Pons (tissue), 1 donor: ENCODE measurements at places on chromosomes 16 and 17.

- no peak for DNase-seq
Measured at GRCh38 chr17:57385975-57386374, 129.7 kb downstream of the MSI2 start.

- DNase-seq, result no peak
Measured at GRCh38 chr16:51200793-51201192, 49.7 kb upstream of the SALL1 start.

DNA sequence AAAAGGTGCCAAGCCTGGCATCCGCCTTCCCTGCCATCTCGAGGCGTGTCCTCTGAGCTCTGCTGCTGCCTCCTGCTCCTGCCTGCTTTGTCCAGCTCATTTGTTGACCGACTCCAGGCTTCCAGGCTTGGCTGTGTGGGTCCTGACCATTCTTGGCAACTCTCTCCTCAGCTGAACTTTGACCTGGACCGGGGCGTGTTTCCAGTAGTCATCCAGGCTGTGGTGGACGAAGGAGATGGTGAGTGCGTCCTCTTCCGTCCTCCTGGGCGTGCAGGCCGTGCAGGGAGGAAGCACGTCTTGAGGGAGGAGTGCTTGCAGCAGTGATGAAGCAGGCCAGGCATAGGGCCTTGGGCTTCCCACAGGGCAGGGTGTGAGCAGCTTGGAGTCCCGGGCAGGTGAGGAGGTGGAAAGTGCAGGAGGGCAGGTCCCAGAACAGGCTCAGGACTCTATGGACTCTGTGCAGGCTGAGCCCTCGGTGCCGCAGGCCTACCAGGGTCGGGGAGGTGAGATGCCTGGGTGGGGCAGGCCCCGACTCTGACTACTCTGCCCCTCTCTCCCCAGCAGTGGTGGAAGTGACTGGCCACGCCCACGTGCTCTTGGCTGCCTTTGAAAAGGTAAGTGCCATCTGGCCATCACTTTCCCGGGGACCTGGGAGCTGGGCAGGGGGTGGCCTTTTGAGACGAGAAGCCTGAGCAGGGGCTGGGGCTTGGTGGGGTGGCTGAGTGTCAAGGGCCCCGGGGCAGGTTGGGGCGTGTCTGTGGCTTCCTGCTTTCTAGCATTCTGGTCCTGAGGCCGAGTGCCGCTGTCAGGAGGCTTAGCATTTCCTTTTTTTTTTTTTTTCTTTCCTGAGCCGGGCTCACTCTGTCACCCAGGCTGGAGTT is 28.6 kb upstream of the NUDT16L1 start:
- DNase-seq, result no peak

- DNase-seq, result no peak
Measured at GRCh38 chr16:53717577-53717976, 13.6 kb downstream of the FTO start.

GRCh38 chr17:81128774-81129173 is 36.5 kb upstream of the PVALEF start:
- peak; percentile 95 for DNase-seq

- no peak for DNase-seq
Measured at GRCh38 chr16:30997725-30998711, 12.4 kb downstream of the STX1B start.

DNA sequence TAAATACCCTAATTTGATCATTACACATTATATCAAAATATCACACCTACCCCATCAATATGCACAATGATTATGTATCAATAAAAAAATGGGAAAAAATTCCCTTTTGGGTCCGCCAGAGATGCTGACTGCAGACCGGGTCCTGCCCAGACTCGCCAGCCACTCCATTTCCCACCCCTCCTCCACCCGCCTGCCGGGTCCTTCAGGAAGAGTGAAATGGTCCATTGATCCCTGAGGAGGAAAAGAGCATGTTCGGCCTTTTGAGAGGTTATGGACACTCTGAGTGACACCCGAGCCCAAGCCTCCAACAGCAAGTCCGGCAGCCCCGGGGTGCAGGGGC is 123.9 kb upstream of the ZFHX3 start:
- no peak for DNase-seq

- DNase-seq, result no peak
Measured at GRCh38 chr16:53041320-53042051, 11.2 kb downstream of the CHD9NB start.

DNA sequence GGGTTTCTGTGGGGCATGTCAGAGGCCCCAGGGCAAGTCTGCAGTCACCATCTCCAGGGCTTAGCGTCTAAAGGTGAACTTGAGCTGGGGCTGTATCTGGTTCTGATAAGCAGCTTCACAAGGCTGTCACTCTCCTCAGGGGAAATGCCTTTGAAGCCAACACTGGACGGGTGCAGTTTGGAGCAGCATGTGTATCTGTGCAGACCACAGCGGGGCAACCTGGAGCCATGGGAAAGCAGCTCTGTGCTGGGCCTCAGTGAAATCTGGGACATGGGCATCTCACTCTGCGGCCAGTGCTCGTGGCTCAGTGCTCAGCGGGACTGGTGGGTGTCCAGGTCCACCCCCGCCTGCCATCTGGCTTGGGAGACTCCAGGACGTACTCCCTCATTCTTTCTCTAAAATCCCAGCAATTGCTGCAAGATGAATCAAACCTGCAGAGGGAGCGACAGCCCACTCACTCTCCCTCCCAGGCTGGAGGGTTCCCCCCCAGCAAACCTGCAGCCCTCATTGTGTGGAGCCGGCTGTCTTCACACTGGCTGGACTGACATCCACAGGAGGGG is 63.5 kb downstream of the PRMT7 start:
- no peak for DNase-seq

DNA sequence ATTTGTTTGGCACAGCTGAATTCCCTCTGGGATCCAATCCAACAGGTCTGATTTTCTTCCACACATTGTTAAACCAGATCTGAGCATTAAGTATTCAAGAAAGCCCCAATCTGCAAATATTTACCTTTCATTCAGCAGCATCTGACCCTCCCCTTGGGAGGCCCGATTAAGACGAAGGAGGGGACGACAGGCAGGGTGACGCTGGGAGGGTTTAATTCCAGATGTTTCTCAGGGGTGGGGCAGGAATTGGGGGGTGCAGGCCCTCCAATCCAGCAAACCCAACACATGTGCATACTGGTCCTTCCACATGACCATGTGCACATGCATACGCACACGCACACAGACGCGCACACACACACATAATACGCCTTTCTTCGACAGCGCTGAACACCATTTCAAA is 240.5 kb downstream of the GSG1L start:
- DNase-seq, result no peak

- no peak for DNase-seq
Measured at GRCh38 chr16:89811321-89811720, 5.1 kb downstream of the FANCA start.

DNA sequence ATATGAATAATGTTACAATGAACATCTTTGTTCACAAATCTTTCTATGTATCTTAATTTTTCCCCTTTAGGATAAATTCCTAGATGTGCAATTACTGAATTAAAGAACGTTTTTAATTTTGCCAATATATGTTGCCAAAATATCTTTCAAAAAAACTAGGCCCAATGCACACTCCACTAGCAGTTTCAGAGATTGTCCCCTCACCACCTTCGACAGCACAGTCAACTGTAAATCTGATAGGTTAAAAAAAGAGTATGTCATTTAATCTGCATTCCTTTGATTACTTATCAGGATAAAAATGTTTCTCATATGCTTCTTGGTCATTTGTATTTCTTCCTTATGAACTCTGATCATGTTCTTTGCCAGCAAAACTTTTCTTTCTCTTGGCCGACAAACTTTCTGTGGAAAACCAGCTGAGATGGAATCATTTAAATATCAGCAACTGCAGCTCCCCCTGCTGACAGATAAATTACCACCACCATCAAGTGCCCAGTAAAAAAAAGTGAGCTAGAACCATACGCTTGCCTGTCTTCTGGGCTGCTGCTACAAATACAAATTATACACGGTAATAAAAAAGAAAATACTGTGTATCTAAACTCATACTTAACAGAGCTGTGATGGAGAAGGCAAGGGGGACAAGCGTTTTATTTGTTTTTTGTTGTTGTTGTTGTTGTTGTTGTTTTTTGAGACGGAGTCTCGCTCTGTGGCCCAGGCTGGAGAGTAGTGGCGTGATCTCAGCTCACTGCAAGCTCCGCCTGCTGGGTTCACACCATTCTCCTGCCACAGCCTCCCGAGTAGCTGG is 19.6 kb upstream of the KANSL1 start:
- peak; percentile 92 for DNase-seq

DNA sequence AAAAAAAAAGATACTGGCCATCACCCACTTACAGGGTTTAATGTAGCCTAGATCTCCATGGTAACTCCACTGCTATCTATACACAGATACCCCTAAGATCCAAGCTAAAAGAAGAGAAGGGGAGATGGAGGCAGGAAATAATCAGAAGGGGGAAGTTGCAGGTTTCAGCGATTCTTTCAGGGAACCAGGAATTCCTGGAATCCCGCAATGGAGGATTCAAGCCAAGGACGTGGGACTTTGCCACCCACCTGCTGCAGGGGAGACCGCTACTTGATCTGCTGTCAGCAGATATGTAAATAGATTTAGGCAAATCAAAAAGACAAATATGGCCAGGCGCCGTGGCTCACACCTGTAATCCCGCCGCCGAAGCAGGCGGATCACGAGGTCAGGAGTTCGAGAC is 121.1 kb downstream of the AIPL1 start:
- DNase-seq, result no peak

- no peak for DNase-seq
Measured at GRCh38 chr16:78022347-78023060, at the start of gene CLEC3A. Gene CLEC3A (plus strand): TSS chr16:78022548. CDS start chr16:78022627, 79 bp downstream.

- no peak for DNase-seq
Measured at GRCh38 chr17:36717088-36717487, 115.7 kb downstream of the MRM1 start.

DNA sequence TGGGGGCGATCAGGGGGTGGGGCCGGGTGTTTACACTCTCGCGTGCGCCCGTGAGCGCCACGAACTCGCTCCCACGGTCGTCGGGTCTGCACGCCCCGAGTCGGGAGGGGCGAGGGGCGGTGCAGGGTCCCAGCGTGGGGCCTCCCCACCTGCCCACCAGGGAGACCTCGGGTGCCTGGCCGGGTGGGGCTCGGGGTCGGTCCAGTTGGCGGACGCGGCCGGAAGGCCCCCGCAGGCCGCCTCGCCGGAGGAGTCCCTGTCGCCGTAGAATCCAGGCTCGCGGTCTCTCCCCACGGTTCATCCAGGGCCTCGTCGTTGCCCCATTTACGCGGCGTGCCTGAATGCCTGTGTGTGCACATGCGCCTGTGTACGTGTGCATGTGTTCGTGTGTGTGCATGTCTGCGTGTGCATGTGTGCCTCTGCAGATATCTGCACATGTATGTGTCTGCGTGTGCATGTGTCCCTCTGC is 510 bp upstream of the RAB40B start:
- no peak for DNase-seq

GRCh38 chr17:79085154-79085920 is 10.7 kb downstream of the ENGASE start:
- no peak for DNase-seq

DNA sequence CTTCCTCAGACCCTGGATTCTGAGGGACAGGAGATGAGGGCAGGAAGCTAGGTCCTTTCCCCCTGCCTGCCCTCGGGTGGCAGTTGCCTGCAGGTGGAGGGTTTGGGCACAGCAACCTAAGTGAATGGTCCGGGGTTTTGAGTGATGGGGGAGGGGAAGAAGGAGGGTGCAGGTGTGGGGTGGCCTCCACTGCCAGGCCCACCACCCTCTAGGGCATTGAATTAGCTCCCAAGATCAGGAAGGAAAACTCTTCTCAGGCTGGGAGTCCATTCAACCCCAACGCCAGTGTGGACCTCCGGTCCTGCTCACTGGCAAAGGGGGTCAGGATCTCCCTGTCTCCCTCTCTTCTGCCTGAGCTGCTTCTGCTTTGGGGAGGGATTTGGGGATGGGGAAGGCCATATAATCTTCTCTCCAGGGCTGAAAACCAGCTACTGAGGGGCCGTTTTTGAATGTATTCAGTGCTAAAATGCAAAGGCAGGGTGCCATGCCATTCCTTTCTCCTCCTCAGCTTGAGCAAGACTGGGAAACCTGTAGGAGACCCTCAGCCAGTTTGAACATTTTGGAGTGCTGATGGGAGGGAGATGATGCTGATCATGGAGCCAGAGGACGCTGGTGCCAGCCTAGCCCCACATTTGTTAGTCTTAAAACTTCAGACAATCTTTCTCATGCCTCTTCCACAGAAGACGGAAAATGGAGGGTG is 18.8 kb downstream of the GRB7 start:
- DNase-seq, result no peak

GRCh38 chr16:79623824-79624223 is 23.3 kb upstream of the MAF start:
- DNase-seq, result no peak

DNA sequence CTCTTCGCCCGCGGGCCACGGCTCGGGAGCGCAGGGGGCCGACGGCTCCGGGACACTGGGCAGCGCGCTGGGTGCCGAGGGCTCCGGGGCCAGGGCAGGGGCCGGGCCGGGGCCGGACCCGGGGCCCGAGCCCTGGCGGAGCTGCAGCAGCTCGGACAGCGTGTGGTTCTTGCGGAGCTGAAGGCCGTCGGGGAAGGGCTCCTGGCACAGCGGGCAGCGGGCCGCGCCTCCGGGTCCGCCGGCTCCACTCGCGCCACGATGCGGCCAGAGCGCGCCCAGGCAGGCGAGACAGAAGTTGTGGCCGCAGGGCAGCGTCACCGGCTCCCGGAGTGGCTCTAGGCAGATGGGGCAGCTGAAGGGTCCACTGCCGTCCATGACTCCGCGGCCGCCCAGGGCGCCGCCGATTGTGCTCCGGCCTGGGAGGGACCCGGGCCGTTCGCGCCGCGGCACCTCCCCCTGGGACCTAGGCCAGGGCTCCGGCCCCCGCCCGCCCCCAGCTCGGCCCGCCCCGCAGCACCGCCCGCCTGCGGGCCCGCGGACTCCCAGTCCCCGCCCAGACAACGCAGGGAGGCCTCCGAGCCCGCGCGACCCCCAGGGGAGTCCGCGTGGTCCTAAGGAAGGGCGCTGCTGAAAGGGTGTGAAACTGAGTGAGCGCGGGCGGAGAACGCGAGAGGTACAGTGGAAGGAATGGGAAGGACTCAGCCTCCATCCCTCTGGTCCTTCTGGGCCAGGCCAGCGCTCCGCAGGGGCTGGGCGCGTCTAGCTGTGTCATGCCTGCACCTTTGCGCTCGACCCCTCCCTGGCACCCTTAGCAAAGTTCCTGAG is at the start of gene TRIM47:
TRIM47 (minus strand) TSS at position 408 of the 825 bp plus-strand sequence; CDS start at position 375, 33 bp downstream.
- DNase-seq, result peak; percentile 53

DNA sequence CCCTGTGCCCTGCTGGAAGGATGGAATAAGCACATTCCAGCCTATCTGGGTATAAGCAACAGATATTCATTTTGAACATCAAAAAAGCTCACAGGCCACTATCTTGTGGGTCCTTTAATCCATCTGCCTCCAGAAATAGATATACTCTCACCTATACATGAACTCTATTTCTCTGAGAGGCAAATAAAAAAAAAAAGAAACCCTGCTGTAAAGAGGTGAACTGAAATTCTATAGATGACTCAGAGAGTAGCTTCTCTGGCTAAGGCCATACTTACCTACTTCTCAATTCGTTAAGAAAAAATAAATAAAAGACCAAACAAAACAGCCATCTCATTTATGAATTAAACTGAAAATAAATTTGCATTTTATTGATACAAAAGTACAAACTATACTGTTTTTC is 86.3 kb downstream of the DYNLRB2 start:
- DNase-seq, result no peak
